A549 treated with GW870086 at 1 μM for 4 hours (cell line): ENCODE measurements at places on chromosomes 3 and 15. TPM values are rescaled to one million over a fixed set of nuclear protein-coding genes. Genes with fewer than 3 reads are reported as not detected.

CHAC1 gene
- total RNA-seq: 4.9 to 10.0 TPM (median 6.1 TPM) in 5 replicates

LDHAL6B gene
- not detected in 5 replicates for total RNA-seq

AGBL1 gene
- total RNA-seq: not detected in 5 replicates

GOLGA8R gene
- 0.15 to 0.30 TPM (median 0.17 TPM) in 5 replicates for total RNA-seq

BCL2A1 gene
- 10.2 to 13.6 TPM (median 10.8 TPM) in 5 replicates for total RNA-seq

CHRNA5 gene
- 30.9 to 35.7 TPM (median 33.6 TPM) in 5 replicates for total RNA-seq

SMCO1 gene
- not detected in 5 replicates for total RNA-seq
